Mesendoderm (in vitro differentiated cells): ENCODE measurements at places on chromosomes 5 and 9.

GRCh38 chr5:125750147-125750860 is 672.9 kb upstream of the GRAMD2B start:
- no peak for DNase-seq

DNA sequence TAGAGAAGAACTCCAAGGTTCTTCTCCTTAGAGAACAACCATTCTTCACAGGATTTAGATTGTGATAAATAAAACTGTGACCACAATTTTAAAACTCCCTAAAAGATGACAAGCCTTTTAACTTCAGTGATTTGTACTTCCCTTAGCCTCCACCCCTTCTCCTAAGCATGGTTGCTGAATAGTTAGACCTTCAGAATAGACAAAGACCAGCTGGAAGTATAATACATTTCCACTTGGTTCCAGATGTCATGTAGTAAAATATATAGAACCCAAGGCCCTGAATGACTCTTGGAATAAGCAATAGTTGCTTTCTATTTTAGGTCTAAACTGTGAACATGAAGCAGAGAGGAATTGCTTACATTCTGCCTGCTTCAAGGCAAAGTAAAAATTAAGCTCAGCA is 208.7 kb downstream of the ARRDC3 start:
- DNase-seq, result no peak

DNA sequence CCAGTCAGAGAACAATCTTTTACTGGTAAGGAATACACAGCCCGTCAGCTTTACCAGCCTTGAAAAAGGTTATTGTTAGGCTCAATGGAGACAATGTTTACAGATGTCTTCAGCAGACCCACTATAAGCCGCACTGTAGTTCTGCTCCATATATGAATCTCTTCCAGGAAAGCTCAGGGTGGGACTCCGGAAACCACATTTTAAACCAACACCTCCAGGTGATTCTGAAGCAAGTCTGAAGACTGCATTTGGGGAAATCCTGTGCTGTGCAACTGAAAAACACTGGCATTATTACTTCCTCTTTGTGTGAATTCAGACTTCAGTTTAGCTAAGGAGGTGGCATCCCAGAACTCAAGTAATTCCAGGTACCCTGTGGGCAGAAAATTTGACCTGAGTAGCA is 3.5 kb downstream of the GZMK start:
- DNase-seq, result no peak

DNA sequence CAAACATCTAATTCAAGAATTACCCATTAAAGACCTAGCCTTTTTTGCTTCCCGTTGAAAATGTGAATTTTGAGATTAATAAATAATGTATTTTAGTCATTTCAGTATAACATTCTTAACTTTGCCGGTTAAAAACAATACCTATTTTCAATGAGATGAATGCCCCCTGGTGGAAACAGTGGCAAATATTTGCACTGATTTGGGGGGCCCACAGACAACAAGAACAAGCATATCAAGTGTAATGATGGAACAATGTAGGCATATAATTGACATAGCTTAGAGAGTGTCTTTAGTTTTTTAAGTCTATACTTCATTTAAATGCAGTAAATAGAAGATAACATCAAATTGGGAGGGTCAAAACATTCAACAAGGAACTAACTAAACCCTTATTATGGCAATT is 111.9 kb downstream of the NTRK2 start:
- DNase-seq, result peak; percentile 39

DNA sequence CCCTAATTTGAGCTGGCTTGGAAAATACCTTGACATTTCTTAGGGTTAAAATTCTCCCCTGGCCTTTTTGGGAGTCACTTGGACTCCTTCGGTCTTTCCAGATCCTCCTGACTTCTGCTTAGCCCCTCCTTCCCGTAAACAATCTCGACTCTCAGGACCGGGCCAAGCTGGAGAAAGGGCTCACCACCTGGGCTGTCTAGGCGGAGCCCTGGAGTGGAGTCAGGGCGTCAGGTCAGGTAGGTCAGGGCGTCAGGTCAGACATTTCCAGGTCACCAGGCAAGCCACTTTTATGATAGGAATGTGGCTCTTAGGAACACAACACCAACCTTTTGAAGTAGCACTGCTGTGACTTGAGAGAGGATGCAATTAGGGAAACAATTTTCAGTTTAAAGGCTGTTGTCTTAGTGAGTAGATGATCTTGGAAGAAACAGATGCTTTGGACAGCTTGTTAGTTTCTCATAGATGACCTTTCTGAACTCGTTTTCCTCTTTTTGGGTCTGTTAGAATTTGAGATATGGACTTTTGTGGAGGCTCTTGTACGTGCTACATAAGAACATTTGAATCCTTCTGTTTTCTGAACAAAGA is 12.8 kb downstream of the OSTF1 start:
- DNase-seq, result no peak

DNA sequence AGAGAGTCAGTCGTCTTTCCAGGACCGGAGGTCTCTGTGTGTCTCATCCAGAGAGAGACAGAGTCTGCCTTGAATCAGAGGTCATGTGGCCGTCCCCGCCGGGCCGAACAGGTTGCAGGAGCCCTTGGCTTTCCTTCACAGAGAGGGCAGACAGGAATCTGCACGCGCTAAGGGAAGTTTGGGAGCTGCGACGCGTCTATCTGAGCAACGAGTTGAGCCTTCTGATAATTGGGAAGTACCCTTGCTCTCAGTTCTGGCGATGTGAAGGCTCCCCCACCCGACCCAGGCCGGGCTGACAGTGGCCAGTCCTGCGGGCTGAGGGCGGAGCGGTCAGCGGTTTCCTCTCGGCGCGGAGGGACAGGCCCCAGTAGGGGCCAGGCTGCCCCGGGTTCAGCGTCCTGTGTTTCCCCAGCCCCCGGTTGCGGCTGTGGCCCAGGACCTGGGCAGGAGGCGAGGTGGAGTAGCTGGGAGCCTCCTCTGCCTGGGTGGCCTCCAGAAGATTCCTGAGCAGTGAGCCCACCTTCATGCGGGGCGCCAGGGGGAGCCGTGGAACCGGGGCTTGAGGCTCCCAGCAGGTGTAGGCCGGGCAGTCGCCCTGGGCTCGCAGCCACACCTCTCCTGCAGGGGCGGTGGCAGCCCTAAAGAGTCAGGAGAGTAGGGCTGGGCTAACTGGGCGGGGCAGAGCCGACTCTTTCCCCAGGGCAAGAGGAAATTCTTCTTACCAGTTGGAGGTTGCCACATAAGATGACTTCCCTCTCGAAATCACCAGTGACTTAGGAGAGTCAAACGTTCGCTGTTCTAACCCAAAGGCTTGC is 13.9 kb downstream of the NR2F1 start:
- peak; percentile 86 for DNase-seq

- DNase-seq, result peak; percentile 76
Observed at GRCh38 chr5:82641331-82642003, 363.3 kb upstream of the RPS23 start.

- no peak for DNase-seq
Observed at GRCh38 chr5:35183556-35183955, 46.7 kb downstream of the PRLR start.

DNA sequence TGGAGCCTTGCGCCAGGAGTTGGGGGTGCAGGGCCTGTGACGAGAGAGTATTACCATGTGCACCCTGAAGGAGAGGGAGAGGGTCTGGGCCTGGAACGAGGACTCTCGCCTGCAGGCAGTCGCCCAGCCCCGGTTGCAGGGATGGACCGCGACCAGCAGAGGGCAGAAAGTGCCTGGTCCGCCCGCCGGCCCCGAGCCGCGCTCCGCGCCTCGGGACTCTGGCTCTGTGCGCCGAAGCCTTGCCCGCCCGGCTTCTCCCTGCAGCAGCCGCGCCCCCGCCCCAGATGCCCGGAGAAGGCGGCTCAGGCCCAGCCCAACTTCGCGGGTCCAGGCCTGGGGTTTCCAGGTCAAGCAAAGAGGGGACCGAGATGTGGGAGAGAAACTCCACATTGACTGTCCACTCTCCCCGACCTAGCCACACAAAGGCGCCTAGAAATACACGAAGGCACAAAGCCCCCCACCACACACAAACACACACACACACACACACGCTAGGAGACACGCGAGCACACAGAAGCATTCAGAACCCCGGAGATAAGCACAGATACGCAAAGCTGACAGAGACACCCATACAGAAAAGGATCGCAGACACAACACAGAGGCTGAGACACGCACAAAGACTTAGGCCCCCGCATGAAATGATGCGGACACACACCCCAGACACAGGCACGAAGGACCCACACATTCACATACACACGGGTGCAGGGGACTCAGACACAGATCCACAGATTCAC is 2.0 kb upstream of the LMX1B start:
- peak; percentile 83 for DNase-seq

- peak; percentile 84 for DNase-seq
Observed at GRCh38 chr5:83608122-83608521, 112.5 kb downstream of the HAPLN1 start.

- DNase-seq, result no peak
Observed at GRCh38 chr5:172825610-172826204, 8.3 kb upstream of the ERGIC1 start.

- DNase-seq, result no peak
Observed at GRCh38 chr5:168400429-168401220, 85.6 kb upstream of the RARS1 start.

GRCh38 chr5:159571501-159572244 is 241.4 kb upstream of the IL12B start:
- DNase-seq, result peak; percentile 78

GRCh38 chr5:171984748-171985419 is 21.6 kb downstream of the FBXW11 start:
- peak; percentile 46 for DNase-seq

DNA sequence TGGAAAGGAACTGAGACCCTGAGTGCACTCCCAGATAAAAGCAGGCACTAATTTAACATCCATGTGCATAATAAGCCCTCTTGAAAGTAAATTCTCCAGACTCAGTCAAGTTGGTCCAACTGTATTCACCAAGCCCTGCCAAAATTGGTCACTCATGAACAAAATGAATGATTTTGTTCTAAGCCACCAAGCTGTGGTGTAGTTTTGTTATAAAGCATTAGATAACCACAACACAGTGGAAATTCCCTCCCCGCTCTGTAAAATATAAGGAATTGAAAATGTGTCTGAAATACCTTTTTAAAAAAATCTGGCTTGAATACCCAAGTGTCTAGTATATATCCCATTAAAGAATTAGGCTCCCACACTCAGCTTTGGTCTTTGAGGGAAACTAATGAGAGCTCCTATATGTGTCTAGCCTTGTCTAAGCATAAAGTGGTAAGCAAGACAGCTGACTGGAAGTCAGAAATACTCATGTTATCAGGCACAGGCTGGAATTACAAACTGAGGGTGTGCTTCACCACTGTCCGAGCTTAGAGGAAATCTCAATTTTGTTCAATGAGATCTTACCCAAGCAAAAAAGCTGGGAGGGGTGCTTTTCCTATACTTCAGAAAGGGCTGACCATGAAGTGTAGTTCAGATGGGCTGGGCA is 33.2 kb downstream of the IDNK start:
- DNase-seq, result no peak

DNA sequence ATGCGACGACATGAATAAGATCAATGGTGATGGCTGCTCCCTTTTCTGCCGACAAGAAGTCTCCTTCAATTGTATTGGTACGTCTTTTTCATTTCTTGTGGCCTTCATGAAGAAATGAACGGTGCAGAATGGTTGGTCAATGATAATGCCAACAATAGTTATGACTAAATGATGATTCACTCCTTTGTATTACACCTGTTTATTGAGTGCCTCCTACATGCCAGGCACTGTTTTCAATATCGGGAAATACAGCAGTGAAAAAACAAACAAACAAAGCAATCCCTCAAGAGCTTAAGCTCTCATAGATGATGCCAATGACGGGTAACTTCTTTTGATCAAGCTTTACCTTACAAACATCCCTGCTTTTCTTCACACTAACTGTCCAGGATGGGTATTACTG is 117.7 kb downstream of the PAPPA start:
- no peak for DNase-seq

DNA sequence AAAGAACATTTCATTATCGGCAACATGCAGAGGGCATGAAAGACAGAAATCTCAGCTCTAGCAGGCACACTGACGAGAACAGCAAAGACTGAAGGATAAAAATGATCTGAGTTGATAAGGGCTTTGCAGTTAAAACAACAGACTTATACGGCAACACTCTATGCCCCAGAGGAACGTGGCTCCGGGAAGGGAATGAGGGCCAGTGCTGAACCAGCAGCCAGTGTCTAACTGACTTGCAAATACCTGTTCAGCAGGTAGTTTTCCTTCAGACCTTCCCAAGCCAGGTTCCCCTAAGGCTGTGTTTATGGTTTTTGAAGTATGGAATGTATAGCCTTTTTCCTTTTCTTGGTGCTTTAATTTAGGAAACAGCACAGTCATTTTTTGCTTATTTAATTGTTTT is 121.3 kb upstream of the CDH18 start:
- peak; percentile 22 for DNase-seq
